ENCODE measurements at places on chromosomes 11 and 22. TPM values are rescaled to one million over a fixed set of nuclear protein-coding genes. Genes with fewer than 3 reads are reported as not detected.

Gene NAV2
- total RNA-seq, result 90.2 TPM

Gene FERMT3
- total RNA-seq, result 1.0 TPM

Gene MS4A15
- total RNA-seq, result not detected

Gene ARRB1
- 14.4 TPM for total RNA-seq

Gene DLG2
- total RNA-seq, result 4.9 TPM

Gene TMEM135
- 16.8 TPM for total RNA-seq

Gene LDLRAD3
- total RNA-seq, result 14.8 TPM

Gene CNTF
- 1.3 TPM for total RNA-seq

Gene NRGN
- total RNA-seq, result 1.8 TPM

Gene PRG3
- not detected for total RNA-seq

Gene OR56A3
- not detected for total RNA-seq

Gene NTM
- total RNA-seq, result 92.1 TPM

Gene GLB1L2
- total RNA-seq, result 0.34 TPM

Gene LRRC32
- total RNA-seq, result 367 TPM

Gene RIBC2
- total RNA-seq, result 1.1 TPM

Gene IL18BP
- 9.6 TPM for total RNA-seq
